B cell (primary cell): ENCODE measurements at places on chromosomes 2 and 18. TPM values are rescaled to one million over a fixed set of nuclear protein-coding genes. Genes with fewer than 3 reads are reported as not detected.

GRCh38 chr2:203656522-203657287 lies 49.7 kb upstream of the CD28 start:
- H3K36me3 ChIP-seq = no peaks in the 10 kb centered on the region
- no peak for DNase-seq
- no peak overlapping the region for H3K4me3 ChIP-seq
- H3K4me1 ChIP-seq = peaks cover 9% of the 10 kb centered on the region

DNA sequence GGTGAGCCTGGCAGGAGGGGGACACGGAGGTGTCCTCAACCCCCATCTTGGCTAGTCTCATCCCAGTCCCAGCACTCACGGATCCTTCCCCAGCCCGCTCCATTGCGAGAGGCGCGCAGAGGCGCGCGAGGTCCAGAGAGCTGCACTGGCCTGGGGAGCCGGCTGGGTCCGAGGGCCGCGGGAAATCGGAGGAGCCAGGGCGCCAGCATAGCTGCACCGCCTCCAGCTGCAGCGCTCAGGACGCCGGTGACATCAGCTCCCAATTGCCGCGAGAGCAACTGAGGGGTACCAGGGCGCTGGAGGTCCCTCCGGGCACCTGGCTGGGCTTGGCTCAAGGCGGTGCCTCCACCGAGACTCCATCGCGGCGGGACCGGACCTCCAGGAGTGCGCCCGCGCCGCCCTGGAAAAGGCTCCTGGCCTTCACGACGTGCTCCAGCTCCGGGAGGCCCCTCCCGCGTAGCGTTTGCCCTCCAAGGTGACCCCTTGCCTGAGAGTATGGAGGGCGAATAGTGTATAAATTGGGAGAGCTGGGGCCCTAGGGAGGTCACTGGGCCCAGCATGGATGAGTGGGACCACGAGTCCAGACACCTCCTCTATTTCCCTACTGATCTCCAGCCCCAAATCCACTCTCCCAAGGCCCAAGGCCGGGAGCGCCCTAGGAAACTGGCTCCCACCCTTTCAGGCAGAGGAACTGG lies 5.5 kb downstream of the RTKN start:
- no peak for DNase-seq
- no peak overlapping the region for H3K4me3 ChIP-seq
- peaks cover 27% of the 10 kb centered on the region for H3K4me1 ChIP-seq
- no peaks in the 10 kb centered on the region for H3K36me3 ChIP-seq
- no peaks in the 10 kb centered on the region for H3K27me3 ChIP-seq

The HOXD9 gene
- total RNA-seq = not detected in 2 replicates

DNA sequence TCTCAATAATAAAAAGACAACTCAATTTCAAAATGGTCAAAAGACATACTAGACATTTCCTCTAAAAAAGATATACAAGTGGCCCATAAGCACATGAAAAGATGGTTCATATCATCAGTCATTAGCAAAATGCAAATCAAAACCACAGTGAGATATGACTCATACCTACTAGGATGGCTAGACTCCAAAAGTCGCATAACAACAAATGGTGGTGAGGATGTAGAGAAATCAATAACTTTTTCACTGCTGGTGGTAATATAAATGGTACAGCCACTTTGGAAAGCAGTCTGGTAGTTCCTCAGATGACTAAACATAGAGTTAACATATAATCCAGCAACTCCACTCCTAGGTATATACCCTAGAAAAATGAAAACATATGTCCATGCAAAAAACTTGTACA lies 242.3 kb upstream of the NOL4 start:
- no peaks in the 10 kb centered on the region for H3K27me3 ChIP-seq
- no peaks in the 10 kb centered on the region for H3K4me1 ChIP-seq
- DNase-seq = no peak
- no peaks in the 10 kb centered on the region for H3K36me3 ChIP-seq
- H3K27ac ChIP-seq = no peak overlapping the region
- no peak overlapping the region for H3K4me3 ChIP-seq

DNA sequence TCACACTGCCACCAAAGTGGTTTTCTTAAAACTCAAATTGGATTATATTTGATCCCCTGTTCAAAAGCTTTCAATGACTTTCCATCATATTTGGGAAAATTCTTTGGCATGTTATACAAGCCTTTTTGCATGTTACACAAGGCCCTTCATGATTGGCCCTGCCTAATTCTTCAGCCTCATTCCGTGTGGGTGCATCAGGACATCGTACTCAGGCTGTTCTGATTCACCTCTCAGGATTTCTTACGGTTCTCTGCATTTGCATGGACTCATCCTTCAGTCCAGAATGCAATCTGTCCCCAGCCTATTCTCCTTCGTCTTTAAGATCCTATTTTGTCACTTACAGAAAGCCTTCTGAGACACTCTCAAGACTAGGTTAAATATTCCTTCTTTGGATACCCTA lies 107.8 kb downstream of the LYPD1 start:
- H3K27ac ChIP-seq = no peak overlapping the region
- no peaks in the 10 kb centered on the region for H3K27me3 ChIP-seq
- DNase-seq = no peak
